ENCODE measurements at places on chromosomes 7 and 10. TPM values are rescaled to one million over a fixed set of nuclear protein-coding genes. Genes with fewer than 3 reads are reported as not detected.

DNA sequence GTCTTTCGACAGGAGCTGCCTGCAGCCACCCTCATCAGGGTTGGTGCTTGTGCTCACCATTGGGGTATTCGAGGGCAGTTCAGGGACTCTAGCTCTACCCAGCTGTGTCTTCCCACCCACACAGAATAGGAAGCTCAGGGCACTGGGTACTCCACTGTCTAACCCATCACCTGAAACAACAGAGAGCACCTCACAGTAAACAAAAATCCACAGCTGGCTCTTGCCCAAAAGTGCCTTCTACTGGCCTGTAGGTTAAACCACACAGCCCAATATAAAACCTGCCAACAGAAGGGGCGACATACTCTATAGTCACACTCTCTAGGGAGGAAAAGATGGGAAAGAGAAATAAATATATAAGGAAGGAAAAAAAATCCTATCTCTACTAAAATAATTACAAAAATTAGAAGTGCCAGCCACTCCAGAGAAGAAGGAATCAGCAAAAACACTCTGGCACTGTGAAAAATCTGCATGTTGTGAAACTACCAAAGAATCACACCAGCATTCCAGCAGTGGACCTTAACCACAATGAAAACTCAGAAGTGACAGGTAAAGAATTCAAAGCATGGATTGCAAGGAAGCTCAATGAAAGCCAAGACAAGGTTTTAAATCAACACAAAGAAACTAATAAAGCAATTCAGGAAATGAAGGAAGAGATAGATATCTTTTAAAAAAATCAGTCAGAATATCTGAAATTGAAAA lies 110.0 kb downstream of the HGF start:
- no peak for DNase-seq

DNA sequence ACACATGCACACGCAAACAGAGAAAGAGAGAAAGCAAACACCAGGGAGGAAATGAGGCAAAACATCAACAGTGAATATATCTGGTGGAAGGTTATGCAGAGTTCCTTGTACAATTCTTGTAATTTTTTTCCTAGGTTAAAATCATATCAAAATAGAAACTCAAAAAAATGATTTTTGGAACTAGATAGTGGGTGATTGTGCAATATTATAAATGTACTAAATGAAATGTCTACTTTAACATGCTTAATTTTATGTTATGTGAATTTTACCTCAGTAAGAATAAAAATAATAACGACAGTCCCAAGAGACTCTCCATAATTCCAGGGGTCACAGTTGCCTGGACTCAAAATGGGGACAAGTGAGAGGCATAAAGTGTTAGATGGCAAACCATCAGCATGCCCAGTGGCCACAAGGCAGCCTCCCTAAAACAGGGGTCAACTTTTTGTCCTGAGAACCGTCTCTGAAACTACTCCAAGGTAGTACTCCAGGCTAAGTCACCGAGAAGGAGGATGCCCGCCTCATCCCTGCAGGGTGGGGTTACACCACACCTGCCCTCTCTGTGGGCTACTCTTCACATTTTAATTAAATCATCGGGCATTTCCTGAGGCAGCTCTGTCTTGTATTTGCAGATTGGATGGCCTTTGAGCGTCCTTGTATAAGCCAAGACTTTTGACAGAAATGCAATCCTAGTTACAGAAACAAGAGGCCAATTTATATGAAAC lies 267.7 kb downstream of the ELMO1 start:
- DNase-seq: no peak

DNA sequence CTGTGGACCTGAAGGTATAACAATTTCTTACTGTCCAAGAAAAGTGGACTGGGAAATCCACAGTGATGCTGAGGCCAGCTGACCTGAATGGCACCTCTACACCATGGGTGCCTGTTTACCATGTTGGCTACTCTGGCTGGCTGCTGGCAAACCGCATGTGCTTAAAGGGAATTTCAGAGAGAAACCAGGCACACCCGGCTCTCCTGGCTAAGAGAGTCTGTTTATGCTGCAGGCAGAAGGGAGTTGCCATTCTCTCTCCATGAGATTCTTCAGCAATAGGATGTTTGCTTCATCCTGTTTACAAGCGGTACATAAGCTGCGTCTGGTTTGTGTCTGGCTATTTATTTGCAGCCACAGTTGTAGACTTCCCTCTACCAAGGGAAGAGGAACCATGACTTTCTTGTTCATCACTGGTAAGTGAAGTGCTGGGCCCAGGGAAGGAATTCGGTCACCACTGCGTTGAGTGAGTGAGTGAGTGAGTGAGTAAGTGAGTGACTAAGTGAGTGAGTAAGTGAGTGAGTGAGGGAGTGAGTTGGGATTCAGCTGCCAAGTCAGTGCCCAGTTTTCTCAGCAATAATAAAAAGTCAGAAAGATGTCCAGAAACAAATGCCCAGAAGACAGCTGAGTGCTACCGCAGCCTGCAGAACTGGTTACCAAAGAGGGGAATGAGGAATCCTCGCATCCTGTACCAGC lies 90.4 kb downstream of the COBL start:
- no peak for DNase-seq

DNA sequence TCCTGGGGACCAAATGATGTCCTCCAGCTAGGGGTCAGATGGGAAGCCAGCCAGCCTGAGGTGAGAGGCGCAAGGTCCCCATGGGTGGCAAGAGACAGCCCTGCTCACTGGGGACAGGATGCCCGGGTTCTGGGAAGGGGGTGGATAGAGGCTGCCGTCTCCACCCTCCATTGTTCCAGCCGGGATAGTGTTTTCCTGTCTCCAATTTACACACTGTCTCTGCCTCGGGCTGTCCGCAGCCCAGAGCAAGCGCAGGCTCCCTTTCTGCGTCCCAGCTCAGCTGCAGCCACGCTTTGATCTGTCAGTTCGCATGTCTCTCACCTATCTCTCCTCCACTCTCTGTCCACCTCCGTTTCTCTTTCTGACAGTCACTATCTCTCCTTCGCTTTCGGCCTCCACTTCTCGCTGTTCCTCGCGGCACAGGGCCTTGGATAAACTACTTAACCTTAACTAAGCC lies 2.1 kb downstream of the EPHB4 start:
- DNase-seq: no peak

- no peak for DNase-seq
Measured at GRCh38 chr10:77510294-77510693, 127.3 kb downstream of the KCNMA1 start.

GRCh38 chr7:22477876-22478450 lies 22.0 kb downstream of the STEAP1B start:
- DNase-seq: no peak

Gene TMEM196
- total RNA-seq: not detected

Gene ACHE
- 0.17 TPM for total RNA-seq

Gene AKR1C2
- not detected for total RNA-seq

Gene BICC1
- total RNA-seq: not detected

Gene FGL2
- 4.0 TPM for total RNA-seq

Gene RPA3
- 106 TPM for total RNA-seq

Gene PLXDC2
- total RNA-seq: not detected

All from activated T-helper 1 cell treated with anti-CD3 and anti-CD28 coated beads, Interleukin-12 subunit alpha, Interleukin-12 subunit beta, Interleukin-2, Interleukin-4 antibody, amounts not matched to agents 30 ng/mL and 10 ng/mL and 1 ng/mL, durations not matched to agents 14 hours and 24 hours and 36 hours (primary cell).